GM13977 (cell line): ENCODE measurements at places on chromosomes 13 and 19.

DNA sequence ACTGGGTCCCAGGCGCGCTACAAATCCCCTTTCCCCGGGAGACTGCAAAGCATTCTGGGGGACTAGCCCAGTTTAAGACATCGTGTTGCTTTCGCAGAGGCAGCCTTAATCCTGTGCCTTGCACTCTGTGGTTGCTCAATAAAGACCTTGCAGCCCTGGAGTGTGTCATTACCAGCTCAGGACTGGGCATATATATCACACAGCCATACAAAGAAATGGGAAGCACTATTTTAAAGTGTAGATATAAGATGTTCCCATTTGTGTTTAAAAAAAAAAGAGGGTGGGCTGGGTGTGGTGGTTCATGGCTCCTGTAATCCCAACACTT, 11.1 kb downstream of the NAPA start:
- no peak for DNase-seq

DNA sequence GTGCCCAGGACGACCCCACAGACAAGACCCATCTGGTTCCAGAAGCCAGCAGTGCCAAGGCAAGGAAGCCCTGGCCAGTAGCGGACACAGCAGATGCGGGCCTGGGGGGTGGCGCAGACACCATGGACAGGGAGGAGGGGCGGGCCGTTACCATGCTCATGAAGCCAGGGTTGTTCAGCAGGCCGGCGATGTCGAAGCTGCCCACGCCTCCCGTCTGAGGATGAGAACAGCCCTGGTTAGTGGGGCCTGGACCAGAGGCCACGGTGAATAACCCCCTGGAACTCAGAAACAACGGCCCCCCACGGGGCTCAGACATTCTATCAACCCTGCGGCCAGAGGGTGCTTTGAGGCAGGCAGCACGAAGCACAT, 21.5 kb upstream of the SLC39A3 start:
- no peak for DNase-seq

DNA sequence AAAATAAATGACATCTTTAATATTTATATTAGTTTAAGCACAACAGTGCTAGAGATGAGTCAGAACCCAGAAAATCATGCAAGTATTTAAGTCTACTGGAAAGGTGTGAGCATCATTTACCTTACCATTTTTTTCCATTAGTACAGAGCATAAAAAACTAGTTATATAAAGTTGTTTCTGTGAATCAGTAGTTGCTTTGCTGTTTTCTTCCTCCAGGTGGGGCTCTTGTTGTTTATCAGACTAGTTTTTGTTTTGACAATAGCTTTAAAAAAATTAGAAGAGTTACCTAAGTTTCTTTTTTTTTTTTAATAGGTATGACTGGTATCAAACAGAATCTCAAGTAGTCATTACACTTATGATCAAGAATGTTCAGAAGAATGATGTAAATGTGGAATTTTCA, 12.7 kb downstream of the SUGT1 start:
- DNase-seq, result no peak

- DNase-seq, result no peak
These were observed 4.0 kb downstream of the ZNF331 start for GRCh38 chr19:53541971-53542370.

DNA sequence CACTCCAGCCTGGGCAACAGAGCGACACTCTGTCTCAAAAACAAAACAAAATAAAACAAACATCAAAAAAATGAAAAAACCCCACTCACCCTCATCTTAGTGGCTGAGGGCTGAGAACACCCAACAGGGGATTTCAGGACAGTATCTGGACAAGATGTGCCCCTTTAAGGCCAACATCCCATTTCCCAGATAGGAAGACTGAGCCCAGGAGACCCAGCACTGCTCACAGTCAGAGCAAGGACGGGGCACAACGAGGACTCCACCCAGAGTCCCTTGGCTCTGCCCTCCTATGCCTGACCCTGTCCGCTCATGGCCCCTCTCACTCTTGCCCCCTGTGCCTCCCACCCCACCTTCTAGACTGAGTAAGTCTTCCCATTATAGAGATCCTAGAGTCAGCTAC, 52.9 kb upstream of the CYP4F8 start:
- DNase-seq, result no peak

DNA sequence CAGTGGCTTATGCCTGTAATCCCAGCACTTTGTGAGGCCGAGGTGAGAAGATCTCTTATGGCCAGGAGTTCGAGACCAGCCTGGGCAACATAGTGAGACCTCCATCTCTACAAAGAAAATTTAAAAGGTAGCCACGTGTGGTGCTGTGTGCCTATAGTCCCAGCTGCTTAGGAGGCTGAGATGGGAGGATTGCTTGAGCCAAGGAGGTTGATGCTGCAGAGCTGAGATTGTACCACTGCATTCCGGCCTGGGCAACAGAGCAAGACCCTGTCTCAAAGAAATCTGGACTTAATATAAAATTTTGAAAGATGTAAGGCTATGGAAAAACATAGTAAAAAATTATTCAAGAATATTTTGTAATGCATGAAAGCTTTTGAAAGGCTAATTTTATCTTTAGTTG, 65.3 kb upstream of the RNF113B start:
- no peak for DNase-seq

- no peak for DNase-seq
These were observed 164.4 kb downstream of the USP12 start for GRCh38 chr13:27007166-27007565.

GRCh38 chr19:55141696-55142095, 7.3 kb downstream of the TNNT1 start:
- DNase-seq, result no peak

DNA sequence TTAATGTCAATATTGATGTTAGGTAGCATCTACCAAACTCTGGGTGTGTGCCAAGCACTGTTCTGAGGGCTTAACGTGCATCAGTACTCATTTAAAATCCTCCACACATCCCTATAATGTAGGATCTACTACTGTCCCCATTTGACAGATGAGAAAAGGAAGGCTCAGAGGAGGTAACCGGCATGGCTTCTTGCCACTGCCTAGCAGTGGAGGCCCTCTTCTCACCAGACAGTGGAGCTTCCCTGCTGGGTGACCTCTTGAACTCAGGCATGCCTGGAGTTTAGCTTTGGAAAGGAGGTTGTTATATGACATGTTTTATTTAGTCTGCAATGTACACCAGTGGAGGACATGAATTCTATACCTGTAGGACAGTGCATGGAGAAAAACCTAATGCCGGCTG, 2.1 kb downstream of the SPATA13 start:
- DNase-seq, result no peak
